ENCODE measurements at places on chromosomes 12 and 14. TPM values are rescaled to one million over a fixed set of nuclear protein-coding genes. Genes with fewer than 3 reads are reported as not detected.

Gene CCNK
- 11.3 TPM for total RNA-seq

Gene ZBTB42
- total RNA-seq: 2.5 TPM

Gene DIO2
- 0.45 TPM for total RNA-seq

Gene NYNRIN
- total RNA-seq: 9.6 TPM
